Activated T-helper 2 cell treated with anti-CD3 and anti-CD28 coated beads, Interferon-gamma antibody, Interleukin-2, Interleukin-4, amounts not matched to agents 10 μg/mL and 5 μg/mL and 100 μg/mL, durations not matched to agents 14 hours and 24 hours and 36 hours (primary cell): ENCODE measurements at places on chromosomes 3 and 15. TPM values are rescaled to one million over a fixed set of nuclear protein-coding genes. Genes with fewer than 3 reads are reported as not detected.

DNA sequence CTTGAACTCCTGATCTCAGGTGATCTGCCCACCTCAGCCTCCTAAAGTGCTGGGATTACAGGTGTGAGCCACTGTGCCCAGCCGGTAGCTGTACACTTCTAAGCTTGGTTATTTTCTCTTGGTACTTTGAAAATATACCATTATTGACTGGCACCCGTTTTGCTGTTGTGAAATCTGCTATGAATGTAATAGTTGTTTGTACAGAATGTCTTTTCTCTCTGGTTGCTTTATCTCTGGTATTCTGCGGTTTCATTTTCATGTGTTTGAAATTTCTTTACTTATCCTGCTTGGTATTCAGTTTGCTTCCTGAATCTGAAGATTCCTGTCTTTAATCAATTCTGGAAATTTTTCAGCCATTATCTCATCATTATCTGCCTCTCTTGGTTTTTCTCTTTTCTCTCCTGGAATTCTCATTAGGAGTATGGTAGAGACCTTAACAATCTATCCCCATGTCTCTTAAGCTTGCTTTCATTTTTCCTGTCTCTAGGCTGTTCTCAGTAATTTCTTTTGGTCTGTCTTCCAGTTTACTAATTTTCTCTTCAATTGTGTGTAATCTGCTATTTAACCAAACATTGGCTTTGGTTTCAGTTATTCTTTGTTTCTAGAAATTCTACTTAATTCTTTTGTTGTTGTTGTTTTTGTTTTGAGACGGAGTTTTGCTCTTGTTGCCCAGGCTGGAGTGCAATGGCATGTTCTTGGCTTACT is 2.8 kb upstream of the PAK2 start:
- peak overlapping the region; percentile 1 for H3K27ac ChIP-seq
- no peaks in the 10 kb centered on the region for H3K27me3 ChIP-seq
- H3K36me3 ChIP-seq, result peaks cover 53% of the 10 kb centered on the region
- H3K4me3 ChIP-seq, result no peak overlapping the region

DNA sequence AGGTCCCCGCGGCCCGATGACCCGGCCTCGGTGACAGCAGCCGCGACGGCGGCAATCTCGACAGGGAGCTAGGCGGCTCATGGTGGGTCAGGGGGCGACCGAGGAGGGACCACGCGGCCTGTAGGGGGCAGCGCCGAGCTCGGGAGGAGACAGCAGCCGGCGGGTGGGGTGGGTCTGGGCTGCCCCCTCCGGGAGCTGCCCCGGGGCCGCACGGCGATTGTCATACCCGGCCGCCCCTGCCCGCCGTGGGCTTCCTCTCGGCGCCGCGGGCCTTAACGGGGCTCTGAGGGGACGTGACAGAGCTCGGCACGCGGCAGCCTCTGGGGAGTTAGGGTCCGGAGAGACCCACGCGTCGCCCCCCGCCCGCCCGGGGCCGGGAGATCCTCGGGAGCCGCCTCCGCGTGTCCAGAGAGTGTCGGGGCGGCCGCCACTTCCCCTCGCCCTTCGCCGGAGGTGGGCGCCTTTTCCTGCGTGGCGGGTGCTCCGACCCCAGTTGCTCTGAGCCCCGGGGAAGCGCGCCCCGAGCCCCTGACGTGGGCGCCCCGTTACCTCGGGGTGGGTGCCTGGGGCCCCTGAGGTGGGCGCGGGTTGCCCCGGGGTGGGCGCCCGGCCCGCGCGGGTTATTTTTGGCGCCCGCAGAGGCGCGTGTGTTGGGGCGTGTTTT is 539 bp upstream of the PLCL2 start:
- H3K36me3 ChIP-seq, result no peaks in the 10 kb centered on the region
- peak; percentile 57 for DNase-seq
- H3K27ac ChIP-seq, result peak overlapping the region; percentile 97
- peaks cover 35% of the 10 kb centered on the region for H3K4me1 ChIP-seq
- H3K27me3 ChIP-seq, result peaks cover 17% of the 10 kb centered on the region

- DNase-seq, result no peak
- no peak overlapping the region for H3K27ac ChIP-seq
- H3K36me3 ChIP-seq, result peaks cover 12% of the 10 kb centered on the region
- H3K4me3 ChIP-seq, result no peak overlapping the region
- H3K4me1 ChIP-seq, result peaks cover 2% of the 10 kb centered on the region
- no peaks in the 10 kb centered on the region for H3K27me3 ChIP-seq
These were observed 748.5 kb upstream of the CBLB start for GRCh38 chr3:106617276-106617675.

GRCh38 chr3:183502237-183503181 is 53.0 kb downstream of the KLHL6 start:
- H3K4me1 ChIP-seq, result peaks cover 5% of the 10 kb centered on the region
- H3K36me3 ChIP-seq, result peaks cover 68% of the 10 kb centered on the region
- no peaks in the 10 kb centered on the region for H3K27me3 ChIP-seq
- H3K4me3 ChIP-seq, result no peak overlapping the region

GRCh38 chr3:172868582-172869200 is 118.2 kb downstream of the ECT2 start:
- H3K4me1 ChIP-seq, result no peaks in the 10 kb centered on the region
- H3K36me3 ChIP-seq, result no peaks in the 10 kb centered on the region
- no peak overlapping the region for H3K4me3 ChIP-seq
- peaks cover 9% of the 10 kb centered on the region for H3K27me3 ChIP-seq

DNA sequence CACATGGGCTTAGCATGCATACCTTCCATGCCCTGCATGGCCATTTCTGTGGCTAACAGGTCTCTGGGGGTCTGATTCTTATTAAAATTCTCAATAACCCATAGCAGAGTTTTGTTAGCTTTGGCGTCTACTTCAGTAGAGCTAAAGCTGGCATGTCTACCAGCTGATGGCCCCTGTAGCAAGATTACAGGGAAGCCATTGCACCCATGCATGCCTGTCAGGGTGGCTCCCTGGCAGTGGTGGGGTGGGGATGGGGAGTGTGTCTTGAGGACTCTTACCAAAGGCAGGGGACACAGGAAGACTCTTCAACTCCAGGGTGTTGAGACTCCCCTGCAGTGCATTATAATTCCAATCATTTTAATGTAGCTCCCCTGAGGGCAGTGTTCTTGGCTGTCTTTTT is 4.7 kb downstream of the KY start:
- peaks cover 12% of the 10 kb centered on the region for H3K27me3 ChIP-seq
- H3K4me3 ChIP-seq, result no peak overlapping the region
- DNase-seq, result no peak
- no peak overlapping the region for H3K27ac ChIP-seq
- no peaks in the 10 kb centered on the region for H3K4me1 ChIP-seq
- H3K36me3 ChIP-seq, result no peaks in the 10 kb centered on the region

- H3K27me3 ChIP-seq, result no peaks in the 10 kb centered on the region
- no peak for DNase-seq
- peak overlapping the region; percentile 71 for H3K4me3 ChIP-seq
- H3K27ac ChIP-seq, result peak overlapping the region; percentile 58
These were observed 24.9 kb downstream of the ETFA start for GRCh38 chr15:76286271-76286879.

DNA sequence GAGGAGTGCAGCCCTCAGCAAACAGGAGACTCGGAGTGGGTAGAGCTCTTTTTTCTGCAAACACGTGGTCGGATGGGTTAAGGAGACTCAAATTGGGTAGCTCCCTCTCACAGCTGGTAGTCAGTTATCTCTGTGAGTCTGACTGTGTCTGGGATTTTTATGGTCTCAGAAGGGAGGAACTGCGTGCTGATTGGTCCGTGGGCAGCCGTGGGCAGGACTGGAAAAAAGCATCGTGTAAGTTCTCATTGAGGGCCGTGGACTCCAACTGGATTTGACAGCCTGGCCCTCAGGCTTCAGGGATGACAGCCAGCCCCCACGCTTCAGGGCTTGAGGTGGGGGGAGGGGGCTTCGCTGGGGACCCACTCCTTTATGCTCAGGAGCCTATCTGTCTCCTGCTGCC is 463.9 kb downstream of the EPHA3 start:
- no peaks in the 10 kb centered on the region for H3K4me1 ChIP-seq
- no peak overlapping the region for H3K27ac ChIP-seq
- H3K27me3 ChIP-seq, result no peaks in the 10 kb centered on the region

DNA sequence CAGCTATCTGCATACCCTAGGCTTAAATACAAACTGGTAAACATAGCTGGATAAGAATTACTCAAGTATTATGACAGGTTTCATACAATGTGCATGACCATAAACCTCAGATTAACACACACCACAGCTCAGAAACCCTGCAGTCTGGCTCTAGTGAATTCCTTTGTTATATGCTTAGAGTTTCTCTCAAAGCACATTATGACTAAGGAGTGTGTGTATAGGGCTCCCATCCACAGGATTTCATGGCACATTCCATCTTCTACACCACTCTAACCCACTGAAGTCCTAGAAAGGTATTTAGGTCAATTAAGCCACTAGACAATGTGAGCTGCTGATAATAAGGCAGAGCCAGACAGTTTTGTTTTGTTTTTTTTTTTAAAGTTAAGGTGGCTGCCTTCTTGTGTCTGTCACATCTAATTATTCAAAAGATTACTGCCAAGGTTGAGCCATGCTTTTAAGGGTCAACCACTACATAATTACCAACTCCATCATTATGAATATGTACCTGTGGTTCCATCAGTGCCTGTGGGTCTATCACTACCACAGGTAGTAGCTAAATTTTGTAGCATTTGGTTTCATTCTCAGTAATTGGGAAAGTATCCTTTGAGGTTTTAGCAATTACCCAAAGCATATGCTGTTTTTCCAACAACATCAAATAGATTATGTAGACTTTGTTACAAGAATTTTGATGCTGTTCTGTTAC is 107.0 kb downstream of the ALCAM start:
- no peaks in the 10 kb centered on the region for H3K36me3 ChIP-seq
- DNase-seq, result no peak
- H3K27ac ChIP-seq, result no peak overlapping the region
- H3K4me3 ChIP-seq, result no peak overlapping the region
- H3K27me3 ChIP-seq, result peaks cover 1% of the 10 kb centered on the region

DNA sequence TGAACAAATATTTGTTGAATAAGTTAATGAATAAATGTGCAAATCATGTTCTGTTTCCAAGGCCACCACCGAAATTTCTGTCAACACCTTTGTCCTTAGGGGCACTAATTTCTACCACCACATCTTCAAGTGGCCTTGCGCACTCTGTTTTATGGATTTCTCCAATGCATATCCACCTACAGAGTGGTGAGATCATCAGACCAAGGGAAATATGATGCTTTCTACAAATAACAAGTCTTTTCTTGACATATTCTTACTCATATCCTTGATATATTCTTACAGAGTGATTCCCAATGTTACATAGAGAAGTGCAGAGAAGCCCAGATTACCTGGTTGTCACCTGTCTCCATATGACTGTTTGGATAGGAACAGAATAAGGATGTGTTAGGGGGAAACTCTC is 36.1 kb upstream of the TMCO5A start:
- H3K27me3 ChIP-seq, result no peaks in the 10 kb centered on the region
- H3K4me1 ChIP-seq, result no peaks in the 10 kb centered on the region
- no peak for DNase-seq
- H3K36me3 ChIP-seq, result no peaks in the 10 kb centered on the region

DNA sequence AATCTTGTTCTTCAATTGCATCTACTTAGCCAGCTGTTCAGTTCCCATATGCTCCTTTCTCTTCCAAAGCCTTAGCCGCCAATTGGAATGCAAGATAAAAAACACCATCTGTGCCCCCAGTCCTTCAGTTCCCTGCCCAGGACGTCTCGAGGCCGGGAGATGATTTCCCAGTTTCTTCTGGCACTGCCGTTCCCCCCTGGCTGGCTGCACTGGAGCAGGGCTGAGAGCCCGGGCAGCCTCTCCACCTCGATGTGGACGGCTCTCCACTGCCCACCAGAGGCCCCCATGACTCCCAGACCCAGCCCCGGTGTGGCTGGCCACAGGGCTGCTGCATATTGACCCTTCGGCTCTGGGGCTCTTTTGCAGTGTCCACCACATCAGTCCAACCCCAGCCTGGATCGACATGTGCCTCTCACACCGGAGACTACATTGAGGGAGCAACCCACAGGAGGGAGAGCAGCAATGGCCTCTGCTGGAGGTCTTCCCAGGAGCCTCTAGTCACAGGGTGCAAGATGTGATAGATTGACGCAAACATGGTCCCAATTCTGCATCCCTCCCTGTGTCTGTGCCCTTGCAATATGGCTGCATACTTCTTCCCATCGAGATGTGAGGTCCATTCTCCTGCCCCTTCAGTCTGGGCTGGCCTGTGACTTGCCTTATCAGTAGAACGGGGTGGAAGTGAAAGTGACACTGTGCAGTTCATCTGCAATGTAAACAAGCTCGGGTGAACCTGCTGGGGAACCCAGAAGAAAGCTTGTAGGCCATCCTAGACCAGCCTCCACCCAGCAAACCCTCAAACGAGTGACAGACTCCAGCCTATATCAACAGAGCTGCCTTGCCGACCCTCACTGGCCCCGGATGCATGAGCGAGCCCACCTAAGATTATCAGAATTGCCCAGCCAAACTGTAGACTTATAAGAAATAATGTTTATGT is 52.3 kb upstream of the PRR20G start:
- no peak overlapping the region for H3K4me3 ChIP-seq
- H3K4me1 ChIP-seq, result no peaks in the 10 kb centered on the region
- peaks cover 8% of the 10 kb centered on the region for H3K27me3 ChIP-seq
- H3K36me3 ChIP-seq, result no peaks in the 10 kb centered on the region
- no peak overlapping the region for H3K27ac ChIP-seq

DNA sequence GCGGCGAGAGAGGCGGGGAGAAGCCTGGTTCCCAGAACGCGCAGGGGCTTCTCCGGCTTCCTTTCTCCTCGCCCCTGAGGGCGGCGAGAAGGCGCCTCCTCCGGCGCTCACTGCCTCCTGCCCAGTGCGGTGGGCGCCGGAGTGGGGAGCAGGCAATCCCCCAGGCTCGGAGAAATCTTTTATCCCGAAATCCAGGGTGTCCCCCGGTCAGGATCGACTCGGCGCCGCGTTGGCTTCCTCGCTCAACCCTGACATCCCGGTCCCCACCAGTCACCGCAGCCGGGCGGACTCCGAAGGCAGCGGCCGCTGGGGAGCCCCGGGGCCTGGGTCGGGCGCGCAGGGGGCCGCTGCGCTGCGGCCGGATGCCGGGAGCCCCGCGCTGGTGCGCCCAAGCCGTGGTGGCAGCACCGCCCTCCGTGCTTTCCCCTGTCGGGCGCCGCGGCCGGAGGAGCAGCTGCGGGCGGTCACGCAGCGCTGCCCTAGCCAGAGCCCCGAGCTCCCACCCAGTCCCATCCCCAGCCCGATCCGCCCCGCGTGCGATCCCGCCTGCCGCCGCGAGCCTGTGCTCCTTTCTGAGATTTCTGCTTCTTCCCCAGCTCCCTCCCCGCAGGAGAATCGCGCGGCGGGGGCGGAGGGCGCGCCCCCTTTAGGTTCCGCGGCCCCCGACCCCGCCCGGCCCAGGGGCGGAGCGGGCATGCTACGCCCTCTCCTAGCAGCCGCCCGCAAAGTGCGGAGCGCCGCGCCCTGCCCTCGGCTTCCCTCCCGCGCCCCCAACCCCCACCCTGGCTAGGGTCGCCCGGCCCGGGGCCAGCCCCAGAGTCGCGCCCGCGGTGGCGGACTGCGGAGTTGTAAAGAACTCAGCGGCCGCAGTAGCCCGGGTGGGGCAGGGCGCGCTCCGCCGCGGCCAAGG is 683 bp upstream of the CACNA2D3 start:
- H3K27ac ChIP-seq, result no peak overlapping the region
- peaks cover 43% of the 10 kb centered on the region for H3K27me3 ChIP-seq
- peaks cover 3% of the 10 kb centered on the region for H3K4me1 ChIP-seq
- H3K4me3 ChIP-seq, result no peak overlapping the region

- H3K27me3 ChIP-seq, result no peaks in the 10 kb centered on the region
- no peak overlapping the region for H3K4me3 ChIP-seq
- H3K27ac ChIP-seq, result no peak overlapping the region
- H3K36me3 ChIP-seq, result no peaks in the 10 kb centered on the region
These were observed 457.1 kb downstream of the SQOR start for GRCh38 chr15:46091860-46092450.

MGLL gene
- 6.5 and 6.6 TPM in 2 replicates for total RNA-seq

POPDC2 gene
- 0.74 and 0.94 TPM in 2 replicates for total RNA-seq

LSAMP gene
- total RNA-seq, result not detected in 2 replicates

GPR149 gene
- total RNA-seq, result not detected in 2 replicates

GOLGA8J gene
- not detected in 2 replicates for total RNA-seq

CCK gene
- not detected in 2 replicates for total RNA-seq

THRB gene
- total RNA-seq, result not detected in 2 replicates

TRIM71 gene
- total RNA-seq, result 0.05 and 0.07 TPM in 2 replicates
